ENCODE measurements at places on chromosomes 12 and 14.

- no peak for DNase-seq
These were observed 161.3 kb upstream of the IFNG-AS1 start for GRCh38 chr12:67827820-67828383.

- DNase-seq, result no peak
These were observed 9.6 kb downstream of the OR6S1 start for GRCh38 chr14:20631880-20632389.

DNA sequence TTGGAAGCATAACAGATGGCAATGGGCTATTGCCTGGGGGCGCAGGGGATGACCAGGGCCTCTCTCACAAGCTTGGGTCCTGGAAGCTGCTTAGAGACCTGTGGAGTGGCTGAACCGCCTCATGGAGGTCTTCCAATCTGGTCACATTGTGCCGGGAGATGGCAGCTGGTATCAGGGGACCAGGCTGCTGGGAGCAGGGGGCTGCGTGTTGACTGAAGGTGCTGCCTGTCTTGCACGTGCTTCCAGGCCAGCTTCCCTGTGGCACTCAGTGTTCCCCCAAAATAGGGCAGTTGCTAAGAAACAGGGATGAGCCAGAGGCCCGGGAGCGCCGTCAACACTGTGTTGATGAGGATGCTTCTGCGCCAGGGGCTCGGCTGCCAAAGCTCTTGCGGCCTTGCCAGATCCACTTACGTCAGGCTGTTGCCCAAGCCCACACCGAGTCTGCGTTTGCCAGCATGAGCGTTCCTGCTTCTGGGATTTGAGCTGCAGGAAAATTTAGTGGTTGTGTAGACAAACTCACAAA lies 39.8 kb downstream of the ELK3 start:
- no peak for DNase-seq

DNA sequence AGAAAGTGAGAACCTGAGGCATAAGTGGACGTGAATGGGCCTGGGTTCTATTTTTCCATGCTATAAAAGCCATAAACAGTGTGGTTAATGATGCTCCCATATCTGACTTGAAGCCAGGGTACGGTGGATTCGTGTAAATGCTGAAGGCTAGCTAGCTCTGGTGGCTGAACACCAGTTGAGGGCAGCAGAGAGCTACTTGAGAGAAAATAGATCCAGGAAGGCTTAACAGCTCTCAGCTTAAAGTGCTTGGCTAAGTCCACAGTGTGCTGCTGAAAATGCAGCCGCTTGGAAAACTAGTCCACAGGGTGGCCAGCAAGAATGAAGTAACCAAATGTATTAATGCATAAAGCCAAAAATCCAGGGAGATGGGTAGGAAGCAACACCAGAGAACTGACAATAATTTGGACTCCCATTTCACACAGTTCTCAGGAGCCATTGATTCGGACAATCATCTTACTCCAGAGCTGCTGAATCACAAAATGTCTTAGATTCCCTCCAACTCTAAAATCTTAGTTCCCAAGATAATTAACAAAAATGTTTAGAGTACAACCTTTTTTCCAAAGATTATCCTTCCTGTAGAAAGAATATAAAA lies 15.0 kb upstream of the FOXG1 start:
- DNase-seq, result peak; percentile 35

- no peak for DNase-seq
These were observed 16.8 kb upstream of the LEMD3 start for GRCh38 chr12:65152596-65152995.

DNA sequence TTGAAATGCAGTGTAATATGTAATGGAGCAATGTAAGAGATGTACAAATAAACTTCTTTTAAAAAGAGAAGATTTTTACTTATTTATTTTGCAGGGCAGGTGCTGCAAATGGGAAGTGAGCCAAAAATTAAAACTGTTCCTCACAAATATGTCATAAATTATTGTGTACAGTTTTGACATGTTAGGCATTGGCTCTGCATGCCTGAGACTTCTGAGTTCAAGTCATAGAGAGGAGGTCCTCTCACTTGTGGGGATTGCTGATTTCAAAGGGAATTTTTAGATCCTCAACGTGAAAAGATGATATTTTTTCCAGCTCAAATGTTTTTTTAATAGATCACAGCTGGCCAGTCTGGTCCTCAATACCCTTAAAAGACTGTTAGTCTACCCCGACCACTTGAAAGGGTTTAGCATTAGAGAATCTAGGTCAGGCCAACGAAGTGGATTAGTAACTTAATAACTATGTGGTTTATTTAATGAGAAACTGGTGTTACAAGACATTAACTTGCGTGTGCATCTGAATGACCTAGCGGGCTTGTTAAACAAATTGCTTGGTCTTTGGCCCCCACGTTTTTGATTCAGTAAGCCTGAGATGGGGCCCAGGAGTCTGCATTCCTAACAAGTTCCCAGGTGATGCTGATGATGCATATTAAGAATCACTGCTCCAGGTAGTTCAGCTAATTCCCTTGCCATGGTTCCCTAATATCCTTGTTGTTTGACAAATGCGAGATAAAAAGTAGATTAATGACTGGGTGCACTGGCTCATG lies 30.9 kb upstream of the WDR89 start:
- no peak for DNase-seq

DNA sequence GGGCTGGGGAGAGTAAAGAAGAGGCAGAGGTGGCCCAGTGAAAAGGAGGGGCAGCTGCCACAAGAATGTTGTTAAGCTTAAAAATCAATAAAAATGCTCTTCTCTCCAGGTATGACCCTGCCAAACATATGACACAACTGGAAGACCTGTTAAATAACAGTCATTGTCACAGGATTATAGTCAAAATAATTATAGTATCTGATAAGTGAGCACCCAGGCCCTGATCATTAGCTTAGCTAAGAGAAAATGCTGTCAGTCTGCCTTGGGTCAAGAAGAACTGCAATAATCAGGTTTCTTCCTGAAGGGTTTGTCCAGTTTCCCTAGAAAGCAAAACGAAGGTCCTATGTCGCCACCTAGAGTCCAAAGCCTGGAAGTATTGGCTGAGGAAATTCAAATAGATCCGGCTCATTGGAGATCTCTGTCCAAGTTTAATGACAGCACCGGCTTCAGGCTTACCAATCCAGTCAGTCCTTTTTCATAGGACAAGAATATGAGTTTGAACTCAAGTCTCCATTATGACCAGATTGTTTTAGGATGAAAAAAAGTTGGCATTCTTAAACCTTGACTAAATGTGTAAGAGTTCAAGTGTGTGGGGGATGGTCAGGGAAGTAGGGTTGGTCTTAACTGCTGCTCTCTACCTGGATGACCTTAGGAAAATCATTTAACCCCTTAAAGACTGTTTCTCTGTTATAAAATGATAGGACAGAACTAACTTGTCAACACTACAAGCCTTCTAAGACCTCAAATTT lies 22.5 kb upstream of the NKX2-8 start:
- DNase-seq, result peak; percentile 40

- peak; percentile 41 for DNase-seq
These were observed 2.2 kb upstream of the NXPH4 start for GRCh38 chr12:57214398-57214781.

- no peak for DNase-seq
These were observed 55.7 kb downstream of the ITPK1 start for GRCh38 chr14:93059917-93060545.

GRCh38 chr14:88975043-88975830 lies 150.8 kb downstream of the TTC8 start:
- no peak for DNase-seq

- no peak for DNase-seq
These were observed 126.1 kb downstream of the KCNK10 start for GRCh38 chr14:88196925-88197324.

GRCh38 chr12:105272814-105273416 lies 36.9 kb upstream of the APPL2 start:
- no peak for DNase-seq

- DNase-seq, result peak; percentile 88
These were observed 26.6 kb upstream of the LTA4H start for GRCh38 chr12:96061864-96062453.

DNA sequence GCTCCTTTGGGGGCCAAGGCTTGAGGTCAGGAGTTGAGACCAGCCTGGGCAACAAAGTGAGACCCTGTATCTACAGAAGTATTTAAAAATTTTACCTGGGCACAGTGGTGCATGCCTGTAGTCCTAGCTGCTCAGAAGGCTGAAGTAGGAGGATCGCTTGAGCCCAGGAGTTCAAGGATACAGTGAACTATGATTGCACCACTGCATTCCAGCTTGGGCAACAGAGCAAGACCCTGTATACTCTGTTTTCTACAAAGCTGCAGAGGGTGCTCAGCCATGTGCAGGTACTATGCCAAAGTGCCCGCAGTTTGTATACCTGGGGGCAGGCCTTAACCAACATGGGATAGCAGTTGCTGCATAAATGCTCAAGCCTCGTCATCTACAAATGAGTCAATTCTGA lies 26.8 kb upstream of the CDKL1 start:
- DNase-seq, result no peak

- peak; percentile 50 for DNase-seq
These were observed 10.1 kb downstream of the PDE6H start for GRCh38 chr12:14982991-14983390.

DNA sequence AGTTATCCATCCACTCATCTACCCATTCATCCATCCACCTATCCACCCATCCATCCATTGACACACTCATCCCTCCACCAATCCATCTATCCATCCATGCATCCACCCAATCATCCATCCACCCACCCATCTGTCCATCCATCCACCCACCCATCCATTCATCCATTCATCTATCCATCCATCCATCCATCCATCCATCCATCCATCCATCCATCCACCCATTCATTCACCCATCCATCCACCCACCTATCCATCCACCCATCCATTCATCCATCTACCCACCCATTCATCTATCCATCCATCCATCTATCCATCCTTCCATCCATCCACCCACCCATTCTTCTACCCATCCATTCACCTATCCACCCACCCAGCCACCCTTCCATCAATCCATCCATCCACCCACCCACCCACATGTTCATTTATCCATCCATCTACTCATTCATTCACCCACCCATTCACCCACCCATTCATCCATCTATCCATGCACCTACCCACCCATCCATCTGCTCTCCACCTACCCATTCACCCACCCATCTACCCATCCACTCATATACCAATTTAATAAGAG lies 193.8 kb upstream of the ARID2 start:
- DNase-seq, result no peak

GRCh38 chr14:100577321-100577985 lies 9.8 kb downstream of the BEGAIN start:
- DNase-seq, result no peak

DNA sequence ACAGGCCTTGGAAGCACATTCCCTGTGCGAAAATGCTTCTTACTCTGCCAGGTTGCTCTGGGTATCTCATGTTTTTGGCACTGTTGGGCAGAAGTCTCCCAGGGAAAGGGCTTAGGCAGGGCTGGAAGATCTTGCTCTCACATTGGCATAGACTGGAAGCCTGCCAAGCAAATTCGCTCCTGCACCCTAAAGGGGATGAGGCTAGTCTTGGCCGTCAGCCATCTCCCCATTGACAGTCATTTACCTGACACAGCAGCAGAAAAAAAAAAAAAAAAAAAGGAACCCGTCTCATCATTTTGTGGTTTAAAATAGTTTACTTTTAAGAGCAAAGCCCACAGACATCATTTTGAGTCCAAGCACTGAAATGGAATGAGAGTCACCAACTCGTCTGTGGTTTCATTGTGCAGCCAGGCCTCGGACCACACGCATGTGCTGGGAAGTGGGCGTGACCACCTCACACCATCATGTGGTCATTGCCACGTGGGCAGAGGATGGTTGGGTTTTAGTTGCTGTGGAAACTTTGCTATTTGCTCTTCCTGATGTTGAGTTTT lies 84.8 kb downstream of the NRXN3 start:
- DNase-seq, result peak; percentile 89

DNA sequence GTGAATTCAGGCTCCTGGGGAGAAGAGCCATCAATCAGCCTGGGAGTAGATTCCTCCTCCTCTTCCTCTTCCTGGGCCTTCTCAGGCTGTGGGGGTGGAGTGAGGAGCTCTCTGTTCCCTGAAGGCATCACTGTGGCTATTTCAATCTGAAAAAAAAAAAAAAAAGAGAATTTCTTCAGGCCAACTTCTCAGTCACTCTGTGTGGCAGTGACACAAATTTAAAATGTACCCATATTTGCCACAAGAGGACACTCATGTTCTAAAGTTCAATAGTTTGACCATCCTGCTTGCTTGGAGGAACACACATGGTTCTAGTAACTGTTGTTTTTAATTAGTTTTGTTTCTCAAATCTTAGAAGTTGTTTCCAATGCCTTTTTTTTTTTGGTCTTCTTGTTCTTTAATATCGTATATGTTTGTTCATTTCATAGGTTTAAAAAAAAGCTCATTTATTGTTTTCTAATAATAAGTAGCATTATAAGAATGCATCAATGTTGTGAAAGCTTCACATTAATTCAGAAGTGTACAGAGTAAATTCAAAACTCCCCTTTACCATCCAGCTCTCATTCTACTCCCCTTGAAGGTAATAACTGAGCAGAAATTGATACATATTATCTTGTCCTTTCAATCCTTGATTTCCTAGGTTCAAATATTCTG lies 23.3 kb upstream of the CCER1 start:
- DNase-seq, result peak; percentile 67

DNA sequence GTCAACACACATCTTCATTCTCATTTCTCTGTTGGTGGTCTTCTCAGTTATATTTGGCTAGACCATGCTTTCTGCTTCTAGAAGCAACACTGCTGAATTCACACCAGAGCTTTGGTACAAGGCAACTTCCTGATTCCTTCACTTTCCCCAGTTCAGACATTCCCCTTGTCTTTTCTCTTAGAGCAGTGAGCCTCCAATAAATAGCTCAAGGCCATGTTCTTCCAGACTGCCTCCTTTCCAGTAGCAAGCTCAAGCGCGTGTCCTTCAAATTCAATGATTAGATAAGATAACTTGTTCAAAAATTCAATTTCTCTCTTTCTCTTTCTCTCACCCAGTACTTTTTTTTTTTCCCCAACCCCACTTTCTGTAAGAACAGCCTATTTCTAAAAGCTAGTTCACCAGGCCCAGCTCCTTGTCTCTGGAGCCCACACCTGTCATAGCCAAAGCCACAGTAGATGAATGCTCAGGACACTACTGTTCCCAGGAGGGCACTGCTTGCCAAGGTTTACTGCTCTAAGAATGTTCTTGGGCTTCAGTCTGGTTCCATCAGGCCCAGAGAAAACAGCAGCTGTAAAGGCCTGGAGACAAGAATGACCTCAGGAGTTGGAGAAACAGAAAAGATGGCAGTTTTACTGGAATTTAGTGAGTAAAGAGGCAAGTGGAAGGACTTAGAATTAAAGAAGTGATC lies 17.7 kb downstream of the TBK1 start:
- no peak for DNase-seq

GRCh38 chr12:128914908-128915563 lies 61.8 kb downstream of the GLT1D1 start:
- peak; percentile 99 for DNase-seq

GRCh38 chr12:97758586-97758985 lies 296.0 kb downstream of the RMST start:
- no peak for DNase-seq
